ENCODE measurements at places on chromosomes 16 and 17. TPM values are rescaled to one million over a fixed set of nuclear protein-coding genes. Genes with fewer than 3 reads are reported as not detected.
A peak's percentile ranks its signal among the peaks of the same experiment; 100 is the strongest.

NPIPA8 gene
- total RNA-seq = 0.42 TPM

LAT gene
- 15.3 TPM for total RNA-seq

NT5C gene
- total RNA-seq = 158 TPM

MT1M gene
- total RNA-seq = 39.8 TPM

KRT27 gene
- not detected for total RNA-seq

GRB7 gene
- total RNA-seq = 0.39 TPM

- peak; percentile 69 for DNase-seq
Observed at GRCh38 chr16:56841233-56841632, 23.8 kb upstream of the SLC12A3 start.

GRCh38 chr16:30628628-30629540 is 18.7 kb upstream of the ZNF689 start:
- DNase-seq = peak; percentile 83

DNA sequence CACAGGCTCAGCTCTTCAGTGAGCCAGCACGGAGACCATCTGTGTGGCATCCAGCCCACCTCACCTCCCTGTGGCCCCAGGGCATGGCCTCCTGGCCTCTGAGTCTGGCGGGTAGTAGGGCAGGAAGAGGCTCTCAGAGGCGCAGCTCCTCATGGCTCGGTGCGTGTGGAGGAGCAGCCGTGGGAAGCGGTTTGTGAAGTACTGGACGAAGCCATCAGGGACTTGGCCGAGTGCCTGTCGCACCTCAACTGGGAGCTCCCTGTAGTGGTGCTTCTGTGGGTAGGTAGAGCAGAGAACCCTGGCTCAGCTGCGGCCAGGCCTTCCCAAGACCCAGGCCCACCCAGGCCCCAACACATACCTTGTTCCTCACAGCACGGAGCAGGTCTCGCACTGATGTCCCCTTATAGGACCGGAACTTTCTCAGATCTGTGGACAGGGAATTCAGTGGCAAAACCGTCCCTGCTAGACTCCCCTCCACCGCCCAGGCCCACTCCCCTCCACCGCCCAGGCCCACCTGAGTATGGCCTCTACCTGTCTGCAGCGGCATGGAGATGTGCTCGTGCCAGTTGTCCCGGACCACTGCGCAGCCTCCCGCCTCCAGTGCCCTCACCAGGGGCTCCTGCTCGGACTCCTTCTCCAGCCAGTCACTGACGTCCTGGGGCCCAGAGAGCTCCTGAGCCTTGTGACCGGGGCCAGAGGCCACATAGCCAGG is 12.2 kb downstream of the PLK1 start:
- no peak for DNase-seq

DNA sequence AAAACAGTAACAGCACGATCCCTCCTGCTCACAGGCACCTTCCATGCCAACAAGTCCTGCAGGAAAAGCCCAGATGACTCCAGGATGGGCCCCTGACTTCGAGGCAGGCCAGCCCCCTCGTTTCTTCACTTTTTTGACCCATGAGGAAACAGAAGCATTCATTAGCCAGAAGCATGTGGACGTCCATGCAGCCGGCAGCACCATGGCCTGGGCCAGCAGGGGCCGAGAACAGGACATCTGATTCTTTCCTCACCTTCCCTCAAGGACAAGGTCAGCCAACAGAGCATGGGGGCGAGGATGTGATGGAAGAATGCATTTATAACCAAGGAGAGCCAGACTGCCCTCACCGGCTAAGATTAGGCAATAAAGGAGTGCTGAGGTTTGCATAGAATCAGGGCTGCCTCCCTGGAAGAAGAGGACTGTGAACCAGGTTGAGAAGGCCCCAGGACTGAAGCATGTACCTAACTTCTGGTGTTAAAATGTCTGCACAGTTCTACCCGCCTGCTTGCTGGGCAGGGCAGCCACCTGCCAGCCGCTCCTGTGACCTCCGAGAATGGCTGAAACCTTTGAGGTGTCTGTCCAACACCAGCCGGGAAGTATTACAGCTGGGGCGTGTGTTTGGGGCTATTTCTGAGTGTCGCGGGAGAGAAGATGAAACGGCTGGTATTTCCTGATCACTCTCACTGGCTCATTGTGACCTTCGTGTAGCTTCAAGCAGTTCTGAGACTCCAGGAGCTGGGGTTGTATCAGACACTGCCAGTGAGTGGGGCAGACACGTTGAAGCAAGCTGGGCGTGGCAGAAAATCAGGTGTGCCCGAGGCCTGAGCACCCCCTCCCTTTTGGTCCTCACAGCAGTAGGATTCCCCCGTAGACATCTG is 94.0 kb upstream of the TNRC6C start:
- no peak for DNase-seq

DNA sequence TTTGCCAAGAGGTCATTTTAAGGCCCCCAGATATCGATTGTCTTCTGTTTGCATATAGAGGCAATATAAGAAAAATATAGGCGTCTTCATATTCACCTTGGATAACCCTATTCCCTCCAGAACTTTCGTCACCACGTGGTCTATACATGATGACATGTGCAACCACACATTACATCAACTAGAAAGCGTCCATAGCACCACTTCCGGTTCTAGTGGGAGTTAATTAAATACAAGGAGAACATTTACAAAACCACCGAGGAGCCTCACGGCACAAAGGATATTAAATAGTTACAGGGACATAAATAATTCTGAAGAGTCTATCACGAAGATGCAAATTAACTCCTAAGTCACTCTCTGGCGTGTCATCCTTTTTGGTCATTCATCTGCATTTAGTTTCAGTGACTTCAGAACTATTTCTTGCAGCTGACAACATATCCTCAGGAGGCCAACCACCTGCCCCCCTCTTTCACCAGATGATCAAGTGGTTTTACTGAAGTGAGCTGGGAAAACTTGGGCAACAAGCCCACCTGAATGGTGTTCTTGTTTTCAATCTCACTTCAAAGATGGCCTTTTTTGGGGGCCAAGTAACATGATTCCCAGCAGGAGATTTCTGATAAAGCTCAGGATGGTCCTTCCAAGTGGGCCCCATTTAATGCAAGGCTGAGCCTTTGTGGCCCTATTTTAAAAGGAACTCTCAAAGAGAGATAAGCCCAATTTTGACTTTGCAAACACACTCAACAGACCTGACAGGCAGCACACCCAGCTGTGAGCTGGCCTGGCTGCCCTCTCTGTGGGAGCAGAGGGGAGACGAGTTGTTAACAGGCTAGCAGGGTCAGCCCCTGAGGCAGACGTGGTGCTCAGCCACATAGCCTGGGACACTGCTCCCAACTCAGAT is 15.3 kb downstream of the CMTM3 start:
- DNase-seq = no peak

- DNase-seq = no peak
Observed at GRCh38 chr17:59829217-59830006, 63.3 kb downstream of the TUBD1 start.

GRCh38 chr16:86244158-86244557 is 266.2 kb upstream of the FOXF1 start:
- DNase-seq = no peak

- DNase-seq = no peak
Observed at GRCh38 chr16:56626685-56627084, 1.1 kb downstream of the MT1E start.

- DNase-seq = no peak
Observed at GRCh38 chr17:64491994-64492393, 4.9 kb downstream of the POLG2 start.

- DNase-seq = no peak
Observed at GRCh38 chr16:69610356-69610755, 44.6 kb downstream of the NFAT5 start.

- DNase-seq = no peak
Observed at GRCh38 chr17:56305007-56305406, 151.7 kb downstream of the ANKFN1 start.

GRCh38 chr16:85574672-85575475 is 38.2 kb upstream of the GSE1 start:
- DNase-seq = no peak

- no peak for DNase-seq
Observed at GRCh38 chr17:72077326-72077960, 43.4 kb upstream of the SOX9 start.

GRCh38 chr16:83143788-83144187 is 517.0 kb downstream of the CDH13 start:
- no peak for DNase-seq

- no peak for DNase-seq
Observed at GRCh38 chr16:28106467-28107215, 43.1 kb upstream of the GSG1L start.

DNA sequence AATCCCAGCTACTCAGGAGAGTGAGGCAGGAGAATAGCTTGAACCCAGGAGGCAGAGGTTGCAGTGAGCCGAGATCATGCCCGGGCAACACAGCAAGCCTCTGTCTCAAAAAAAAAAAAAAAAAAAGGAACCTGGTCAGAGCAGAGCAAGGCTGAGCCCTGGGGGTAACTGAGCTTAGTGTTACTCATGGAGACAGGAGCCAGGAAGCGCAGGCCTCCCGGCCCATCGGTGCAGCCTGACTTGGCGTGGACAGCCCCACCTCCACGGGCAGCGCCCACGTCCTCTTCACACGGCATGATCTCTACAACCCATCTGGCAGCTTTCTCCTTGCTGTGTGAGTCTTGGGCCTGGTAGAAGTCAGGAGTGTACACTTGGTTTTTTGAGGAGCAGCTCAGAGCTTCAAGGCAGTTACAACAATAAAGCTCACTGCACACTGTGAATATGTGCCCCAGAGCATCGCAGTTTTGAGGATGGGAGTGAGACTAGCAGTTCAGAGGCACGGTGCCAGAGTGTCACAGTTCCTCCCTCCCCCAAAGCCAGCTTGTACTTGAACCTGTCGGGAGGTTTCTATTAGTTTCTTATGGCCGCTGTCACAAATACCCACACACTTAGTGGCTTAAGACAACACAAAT is 129.9 kb downstream of the RAP1GAP2 start:
- no peak for DNase-seq

DNA sequence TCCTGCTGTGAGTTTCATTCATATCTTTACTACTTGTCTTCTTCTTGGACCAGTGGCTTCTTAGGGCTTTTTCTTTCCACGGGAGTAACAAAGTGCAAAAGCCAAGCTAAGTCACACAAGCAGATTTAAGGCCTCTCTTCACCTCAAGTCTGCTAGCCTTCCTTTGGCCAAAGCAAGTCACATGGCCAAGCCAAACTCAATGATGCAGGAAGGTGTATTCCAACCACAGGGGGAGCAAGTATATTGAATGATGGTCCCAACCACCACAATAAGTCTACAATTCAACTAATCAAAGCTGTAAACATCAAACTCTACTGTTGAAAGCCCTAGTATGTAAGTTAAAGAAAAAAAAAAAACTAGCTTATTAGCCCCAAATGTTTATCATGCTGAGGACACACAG is 44.5 kb upstream of the CDYL2 start:
- no peak for DNase-seq

DNA sequence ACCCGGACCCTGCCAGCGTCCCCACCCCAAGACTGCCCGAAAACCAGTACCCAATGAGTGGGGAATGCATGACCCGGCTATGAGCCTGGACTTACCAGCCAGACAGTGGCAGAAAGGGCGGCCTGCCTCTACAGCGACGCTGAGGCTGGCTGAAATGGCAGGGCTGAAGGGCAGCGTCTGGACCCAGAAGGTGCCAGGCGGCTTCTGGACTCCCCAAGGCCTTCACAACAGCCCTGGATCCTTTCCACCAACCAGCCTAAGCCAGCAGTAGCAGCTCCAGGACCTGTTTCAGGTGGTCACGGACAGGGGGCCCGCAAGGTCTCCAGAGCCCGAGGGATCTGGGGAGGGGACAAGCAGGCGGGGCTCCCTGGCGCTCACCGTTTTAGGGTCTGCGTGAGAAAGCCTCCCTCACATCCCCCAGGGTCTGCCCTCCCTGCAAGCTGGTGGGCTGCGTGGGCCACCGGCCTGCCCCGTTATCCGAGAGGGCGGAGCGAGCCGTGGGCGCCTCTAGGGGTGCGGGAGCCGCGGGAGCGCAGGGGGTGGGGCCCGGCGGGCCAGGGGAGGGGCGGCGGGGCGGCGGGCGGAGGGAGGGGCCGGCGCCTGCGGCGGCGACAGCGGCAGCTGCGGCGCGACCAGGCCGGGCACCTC is at the start of gene RIPOR1:
TSS of gene RIPOR1 (plus strand) at position 608 of the 648 bp plus-strand sequence. CDS start 9,618 bp downstream, outside the sequence.
- no peak for DNase-seq
